Muscle of back (tissue), 13 donors: ENCODE measurements at places on chromosomes 5 and 9. TPM values are rescaled to one million over a fixed set of nuclear protein-coding genes. Genes with fewer than 3 reads are reported as not detected.

Gene PCDHB9
- 2.6 TPM for polyA plus RNA-seq

Gene SPATA31D1
- not detected for polyA plus RNA-seq

Gene HDHD3
- polyA plus RNA-seq, result 4.4 TPM

Gene FRMPD1
- polyA plus RNA-seq, result 13.1 TPM

Gene RGS7BP
- polyA plus RNA-seq, result 5.1 TPM

Gene CYSRT1
- polyA plus RNA-seq, result 1.2 TPM

Gene WNK2
- polyA plus RNA-seq, result 14.7 TPM

Gene TAL2
- polyA plus RNA-seq, result 21.5 TPM

DNA sequence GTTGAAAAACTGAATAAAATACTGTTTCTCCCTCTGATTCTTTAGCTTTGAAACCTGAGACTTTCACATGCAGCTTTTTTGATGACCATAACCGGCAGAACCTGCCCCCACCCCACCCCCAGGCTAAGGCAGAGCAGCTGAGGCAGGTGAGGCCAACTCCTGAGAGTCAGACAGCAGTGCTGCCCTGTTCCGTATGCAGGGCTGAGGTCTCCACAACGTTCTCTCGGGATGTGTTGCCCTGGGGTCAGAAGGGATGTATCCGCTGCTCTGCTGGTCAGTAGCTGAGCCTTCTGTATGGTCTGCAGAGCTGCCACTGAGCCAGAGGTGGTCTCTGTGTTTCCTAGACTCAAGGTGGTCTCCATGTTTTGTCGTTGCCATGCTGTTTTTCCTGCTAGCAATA lies 190.5 kb downstream of the AOPEP start:
- DNase-seq, result no peak

DNA sequence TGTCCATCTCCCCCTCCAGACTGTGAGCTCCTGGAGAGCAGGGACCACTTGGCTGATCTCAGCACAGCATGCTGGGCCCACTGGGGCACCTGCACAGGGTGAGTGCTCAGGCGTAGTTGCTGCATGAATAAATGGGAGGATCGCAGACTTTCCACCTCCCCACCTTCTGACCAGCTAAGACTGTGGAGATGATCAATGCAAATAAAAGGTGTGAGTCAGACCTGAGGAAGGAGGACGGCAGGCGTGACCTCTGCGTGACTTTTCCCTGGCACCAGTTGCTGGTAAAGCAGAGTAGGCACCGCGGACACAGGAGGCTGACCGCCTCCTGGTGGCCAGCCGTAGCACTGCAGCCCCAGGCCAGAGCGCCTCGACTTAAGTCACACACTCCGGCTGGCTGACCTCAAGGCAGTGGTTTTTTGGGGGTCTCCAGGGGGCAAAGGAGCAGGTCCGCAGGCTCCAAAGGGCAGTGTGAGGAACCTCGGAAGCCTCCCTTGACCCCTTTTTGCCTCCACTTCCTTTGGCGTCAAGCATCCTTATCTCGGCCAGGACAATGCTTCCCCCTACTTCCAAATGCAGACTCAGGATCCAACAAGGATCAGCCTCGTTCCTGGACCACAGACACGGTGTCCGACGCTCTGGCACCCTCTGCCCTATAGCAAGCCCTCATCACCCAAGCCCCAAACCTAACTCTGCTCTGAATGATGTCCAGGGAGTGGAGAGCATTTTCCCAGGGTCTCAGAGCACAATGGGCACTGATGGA lies 12.7 kb upstream of the TDRD7 start:
- peak; percentile 16 for DNase-seq

DNA sequence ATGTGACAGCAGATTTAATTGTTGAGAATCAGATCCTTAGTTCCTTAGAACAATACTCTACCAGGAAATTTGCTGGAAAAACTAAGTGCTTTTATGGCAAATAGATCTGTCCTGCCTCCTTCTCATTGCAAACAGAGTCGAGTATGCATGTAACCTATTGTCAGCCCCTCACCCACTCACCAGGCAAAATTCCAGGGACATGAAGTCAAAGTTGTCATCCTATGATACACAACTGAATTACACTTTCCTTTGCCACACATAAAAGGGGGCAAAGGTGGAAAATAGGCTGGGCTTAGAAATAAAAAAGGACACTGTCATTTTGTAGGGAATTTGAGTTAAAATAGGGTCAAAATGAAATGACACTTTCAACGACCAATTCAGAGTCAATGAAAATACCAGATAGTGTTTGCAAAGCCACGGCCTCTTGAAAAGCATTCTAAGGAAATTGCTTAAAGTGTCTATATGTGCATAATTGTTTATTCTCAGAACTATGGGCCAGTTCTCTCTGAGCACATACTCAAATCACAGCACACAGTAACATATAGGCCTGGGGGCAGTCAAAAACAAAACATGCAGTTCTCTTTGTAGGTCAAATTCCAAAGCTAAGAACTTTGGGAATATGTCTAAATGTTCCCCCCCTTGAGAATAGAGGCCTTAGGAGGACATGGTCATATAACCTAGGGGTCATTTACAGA lies 452.8 kb downstream of the NFIB start:
- no peak for DNase-seq

GRCh38 chr5:39520232-39520572 lies 95.4 kb upstream of the DAB2 start:
- peak; percentile 85 for DNase-seq
